ENCODE measurements at places on chromosomes 2 and 18.

DNA sequence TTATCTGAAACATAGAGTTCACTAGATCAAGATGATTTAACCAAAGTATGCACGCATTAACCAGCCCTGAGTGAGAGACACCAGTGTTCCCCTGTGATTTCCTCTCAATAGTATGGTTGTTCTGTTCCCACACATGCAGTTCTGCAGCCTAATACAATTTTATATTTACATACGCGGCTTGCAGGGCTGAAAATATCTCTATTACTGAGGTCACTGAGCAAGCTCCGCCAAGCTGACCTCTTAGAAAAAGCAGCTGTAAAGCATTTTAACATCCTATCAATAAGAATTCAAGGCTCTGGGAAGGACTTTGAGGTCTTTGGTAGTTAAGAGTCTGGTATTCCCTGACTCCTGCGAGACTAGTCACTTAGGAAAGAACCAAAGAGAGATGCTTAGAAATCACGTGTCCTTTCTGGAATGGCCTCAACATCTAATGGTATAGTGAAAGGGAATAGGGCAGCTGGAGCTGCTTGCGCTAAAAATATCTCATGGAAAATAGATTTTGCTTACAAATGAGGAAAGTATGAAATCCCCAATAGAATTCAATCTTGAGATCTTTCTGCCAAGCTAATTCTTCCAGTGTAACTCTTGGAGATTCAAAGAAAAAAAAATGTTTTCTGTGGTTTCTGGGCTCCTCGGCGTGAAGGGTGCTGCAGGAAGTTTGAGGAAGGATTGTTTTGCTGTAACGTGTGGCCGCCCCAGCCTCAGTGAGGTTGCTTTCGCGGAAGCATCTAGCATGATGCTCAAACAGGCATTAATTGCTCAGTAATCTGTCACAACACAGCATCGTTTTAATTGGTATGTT is 59.2 kb downstream of the DOCK10 start:
- no peak for DNase-seq

DNA sequence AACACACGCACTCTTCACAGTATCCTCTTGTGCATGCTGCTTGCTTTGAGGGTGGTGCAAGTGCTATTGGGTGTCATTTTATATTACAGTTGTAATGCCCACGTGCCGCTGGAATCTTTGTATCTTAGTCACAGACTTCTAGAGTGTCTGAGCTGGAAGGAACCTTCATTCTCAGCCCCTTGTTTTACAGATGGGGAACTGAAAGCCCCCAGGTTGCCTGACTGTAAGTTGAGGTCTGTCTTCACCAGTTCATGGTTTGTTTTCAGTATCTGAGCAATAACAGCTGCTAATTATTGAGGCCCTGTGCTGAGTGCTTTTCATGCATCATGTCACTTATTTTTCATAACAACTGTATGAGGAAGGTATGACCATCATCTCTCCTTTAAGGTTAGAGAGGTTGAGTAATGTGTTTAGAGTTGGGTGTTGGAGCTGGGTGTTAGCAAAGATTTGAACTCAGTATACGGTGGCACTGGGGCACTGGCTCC is 77.0 kb downstream of the PRKCE start:
- no peak for DNase-seq

DNA sequence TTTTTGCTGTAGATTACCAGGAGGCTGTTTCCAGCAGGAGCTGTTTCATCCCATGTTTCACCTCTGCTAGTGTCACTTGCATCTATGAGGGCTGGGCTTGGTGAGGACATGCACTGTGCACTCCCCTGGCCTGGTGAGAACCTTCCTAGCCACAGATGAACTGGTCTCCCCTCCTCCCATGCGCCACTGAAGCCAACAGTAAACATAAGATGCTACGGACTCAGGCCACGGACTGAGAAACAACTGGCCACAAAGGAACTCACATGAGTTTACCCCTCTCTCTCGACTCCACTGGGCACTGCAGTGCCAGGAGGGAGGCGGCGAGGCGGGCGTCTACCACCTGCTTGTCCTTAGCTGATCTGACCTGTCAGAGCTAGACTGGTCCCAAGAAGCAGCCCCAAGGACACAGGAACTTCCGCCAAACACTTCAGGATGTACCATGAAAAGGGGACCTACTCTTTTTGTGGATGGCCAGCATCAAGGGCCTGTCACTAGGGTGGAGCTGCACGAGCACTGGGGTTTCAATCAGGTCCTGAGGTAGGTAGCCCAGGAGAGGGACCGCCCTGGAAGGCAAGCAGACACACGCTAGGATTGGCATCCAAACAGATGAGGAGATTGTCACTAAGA is 22.8 kb upstream of the HES6 start:
- no peak for DNase-seq

DNA sequence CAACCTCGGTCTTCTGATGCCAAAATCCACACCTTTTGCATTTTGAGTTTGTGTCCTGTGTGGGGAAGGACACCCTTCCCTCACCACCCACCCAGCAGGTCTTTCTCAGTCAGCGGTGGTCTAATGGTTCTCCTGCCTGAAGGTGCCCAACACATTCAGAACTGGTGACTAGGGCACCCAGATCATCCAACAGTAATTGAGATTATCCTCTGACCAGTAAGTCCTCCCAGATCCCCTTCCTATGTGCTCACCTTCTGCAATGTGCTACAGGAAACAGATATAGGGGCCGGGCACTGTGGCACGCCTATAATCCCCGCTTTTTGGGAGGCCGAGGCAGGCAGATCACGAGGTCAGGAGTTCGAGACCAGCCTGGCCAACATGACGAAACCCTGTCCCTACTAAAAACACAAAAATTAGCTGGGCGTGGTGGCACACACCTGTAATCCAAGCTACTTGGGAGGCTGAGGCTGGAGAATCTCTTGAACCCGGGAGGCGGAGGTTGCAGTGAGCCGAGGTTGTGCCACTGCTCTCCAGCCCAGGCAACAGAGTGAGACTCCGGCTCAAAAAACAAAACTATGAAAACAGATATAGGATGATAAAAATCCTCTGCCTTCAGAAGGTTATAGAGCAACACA is 56.2 kb downstream of the REEP1 start:
- DNase-seq, result no peak

DNA sequence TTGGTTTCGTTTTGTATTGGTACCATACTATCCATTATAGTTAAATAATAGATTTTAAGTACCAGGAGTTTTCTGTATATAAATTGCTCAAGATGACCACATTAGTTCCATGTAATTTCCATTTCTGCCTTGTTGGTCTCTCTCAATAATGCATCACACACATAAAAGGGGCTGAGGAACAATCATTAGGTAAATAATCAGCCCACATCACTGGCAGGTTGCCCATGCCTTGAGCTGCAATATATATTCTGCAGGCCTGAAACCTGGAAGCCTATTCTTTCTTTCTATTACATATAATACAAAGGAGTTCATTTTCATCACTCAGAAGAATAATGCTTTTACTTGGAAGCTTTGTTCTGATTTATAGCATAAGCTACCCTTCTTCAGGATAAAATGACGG is 616.1 kb upstream of the PKDCC start:
- DNase-seq, result no peak

DNA sequence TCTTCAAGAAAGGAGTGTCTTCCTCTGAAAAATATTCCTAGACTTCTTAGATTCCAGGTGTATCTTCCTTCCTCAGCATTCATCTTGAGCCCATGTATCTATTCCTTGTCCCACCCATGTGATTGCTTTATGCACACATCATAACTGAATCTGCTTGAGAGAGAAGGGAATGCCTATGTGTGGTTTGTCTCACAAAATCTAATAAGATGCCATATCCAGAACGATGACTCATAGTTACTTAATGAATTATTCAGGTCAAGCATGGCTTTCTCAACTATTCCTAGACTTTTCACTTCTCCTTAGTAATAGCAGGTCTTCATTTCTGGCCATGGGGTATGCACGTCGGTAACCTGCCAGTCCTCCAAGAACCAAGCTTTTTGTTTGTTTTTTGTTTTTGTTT is 121.8 kb downstream of the SETBP1 start:
- DNase-seq, result no peak
